ENCODE measurements at places on chromosomes 6 and 20. TPM values are rescaled to one million over a fixed set of nuclear protein-coding genes. Genes with fewer than 3 reads are reported as not detected.

TNFRSF6B gene
- not detected for total RNA-seq

BTNL2 gene
- total RNA-seq, result not detected

PPP1R3G gene
- total RNA-seq, result 7.7 TPM

GRCh38 chr6:42973926-42974325 is 5.1 kb downstream of the PEX6 start:
- no peak for DNase-seq

DNA sequence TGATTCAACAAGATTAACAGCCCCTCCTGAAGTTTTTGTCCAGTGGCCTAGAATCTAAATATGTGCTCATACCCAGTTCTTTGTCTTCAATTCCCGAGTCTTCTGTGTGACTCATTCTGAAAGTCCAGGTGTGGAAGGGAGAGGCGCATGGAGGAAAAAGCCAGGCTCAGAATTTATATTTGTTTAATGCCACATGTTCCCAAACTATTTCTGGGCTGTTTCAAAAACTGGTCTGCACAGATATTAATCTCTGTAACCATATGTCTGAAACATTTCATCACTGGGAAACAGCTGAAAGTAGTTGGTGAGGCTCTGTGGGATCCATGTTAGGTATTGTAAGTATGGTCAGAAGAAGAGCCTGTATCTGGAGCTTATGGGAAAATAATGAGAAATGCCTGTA is 266.0 kb downstream of the PAX1 start:
- DNase-seq, result no peak

- no peak for DNase-seq
These were observed 24.1 kb upstream of the NFATC2 start for GRCh38 chr20:51566594-51566993.

DNA sequence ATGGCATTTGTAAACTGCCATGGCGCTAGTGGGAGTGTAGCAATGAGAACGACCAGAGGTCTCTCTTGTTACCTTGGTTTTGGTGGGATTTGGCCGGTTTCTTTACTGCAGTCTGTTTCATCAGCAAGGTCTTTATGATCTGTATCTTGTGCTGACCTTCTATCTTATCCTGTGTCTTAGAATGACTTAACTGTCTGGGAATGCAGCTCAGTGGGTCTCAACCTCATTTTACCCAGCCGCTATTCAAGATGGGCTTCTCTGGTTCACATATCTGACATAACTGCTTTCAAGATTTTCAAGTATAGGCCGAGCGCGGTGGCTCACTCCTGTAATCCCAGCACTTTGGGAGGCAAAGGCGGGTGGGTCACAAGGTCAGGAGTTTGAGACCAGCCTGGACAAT is 1.9 kb upstream of the SFT2D1 start:
- no peak for DNase-seq

DNA sequence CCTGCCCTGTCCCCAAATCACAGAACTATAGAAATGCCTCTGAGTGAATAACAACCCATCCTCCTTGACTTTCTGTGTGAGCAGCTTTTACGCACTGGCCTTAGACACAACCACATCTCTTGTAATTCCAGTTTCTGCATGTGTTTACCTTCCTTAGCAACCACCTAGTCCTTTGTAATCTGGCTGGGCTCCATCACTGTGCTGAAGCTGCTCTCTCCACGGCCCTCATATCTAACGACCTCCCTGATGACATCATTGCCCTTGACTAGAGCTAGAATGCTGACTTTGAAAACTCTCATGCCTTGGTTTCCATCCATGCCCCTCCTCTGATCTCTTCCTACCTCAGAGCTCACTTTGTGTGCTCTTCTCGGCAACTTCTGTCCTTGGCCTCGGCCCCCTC is 30.5 kb upstream of the GLP1R start:
- DNase-seq, result no peak

DNA sequence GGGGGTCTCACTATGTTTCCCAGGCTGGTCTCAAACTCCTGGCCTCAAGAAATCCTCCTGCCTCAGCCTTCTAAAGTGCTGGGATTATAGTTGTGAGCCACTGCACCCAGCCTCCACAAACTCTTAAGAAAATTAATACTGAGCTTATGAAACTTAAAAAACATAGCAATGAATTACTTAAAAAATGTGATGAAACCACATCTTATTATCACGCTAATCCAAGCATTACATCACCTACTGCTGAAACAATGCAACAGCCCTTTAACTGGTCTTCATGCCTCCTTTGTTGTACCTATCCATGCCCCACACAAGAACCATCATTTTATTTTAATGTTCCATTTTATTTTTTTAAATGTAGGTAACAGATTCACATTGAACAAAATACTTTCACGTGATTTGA is 24.9 kb downstream of the SESN1 start:
- DNase-seq, result no peak

DNA sequence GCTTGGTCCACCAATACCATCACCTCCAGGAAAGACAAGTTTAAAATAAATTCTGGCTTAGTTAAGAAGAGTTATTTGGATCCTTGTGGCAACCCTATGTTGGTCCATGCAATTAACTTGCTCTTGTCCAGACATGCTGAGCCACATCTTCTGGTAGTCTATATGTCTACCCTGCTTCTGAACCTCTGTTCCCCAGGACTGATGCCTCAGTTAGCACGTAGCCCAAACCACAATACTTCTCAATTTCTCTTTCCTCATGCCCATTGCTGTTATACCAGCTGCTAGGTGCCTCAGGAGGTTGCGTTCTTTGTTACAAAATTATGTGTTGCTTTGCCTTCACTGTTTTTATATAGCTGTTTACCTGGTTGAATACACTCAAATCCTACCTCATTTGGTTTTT is 116.4 kb upstream of the KCNQ5 start:
- DNase-seq, result no peak

DNA sequence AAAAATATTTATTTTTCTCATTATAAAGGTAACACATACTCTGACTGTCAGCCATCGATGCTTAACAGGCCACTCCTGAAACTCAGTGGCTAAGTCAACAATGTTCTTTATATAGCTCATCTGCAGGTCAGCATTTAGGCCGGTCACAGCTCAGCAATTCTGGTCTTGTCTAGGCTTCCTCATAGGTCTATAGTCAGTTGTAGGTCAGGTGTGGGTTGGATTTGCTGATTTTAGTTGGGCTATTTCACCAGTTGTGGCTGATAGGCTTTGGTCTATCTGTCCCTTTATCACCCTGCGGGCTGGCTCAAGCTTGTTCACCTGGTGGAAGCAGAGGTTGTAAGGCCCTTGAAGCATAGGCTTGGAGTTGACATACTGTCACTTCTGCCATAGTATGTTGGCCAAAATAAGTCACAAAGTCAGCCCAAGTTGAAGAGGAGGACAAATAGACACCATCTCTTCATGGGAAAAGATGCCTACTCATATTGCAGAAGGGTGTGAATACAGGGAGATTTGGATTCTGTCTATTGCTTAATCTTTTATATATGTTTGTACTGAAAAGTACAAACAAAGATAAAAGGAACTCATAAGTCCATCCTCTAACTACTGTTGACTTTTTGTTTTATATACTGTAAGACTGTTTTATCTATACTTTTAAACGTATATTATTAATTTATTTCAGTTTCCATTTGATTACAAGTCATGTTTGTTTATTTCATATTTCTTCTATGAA is 75.0 kb downstream of the BCKDHB start:
- no peak for DNase-seq

- no peak for DNase-seq
These were observed 286.9 kb upstream of the QKI start for GRCh38 chr6:163127587-163127986.

DNA sequence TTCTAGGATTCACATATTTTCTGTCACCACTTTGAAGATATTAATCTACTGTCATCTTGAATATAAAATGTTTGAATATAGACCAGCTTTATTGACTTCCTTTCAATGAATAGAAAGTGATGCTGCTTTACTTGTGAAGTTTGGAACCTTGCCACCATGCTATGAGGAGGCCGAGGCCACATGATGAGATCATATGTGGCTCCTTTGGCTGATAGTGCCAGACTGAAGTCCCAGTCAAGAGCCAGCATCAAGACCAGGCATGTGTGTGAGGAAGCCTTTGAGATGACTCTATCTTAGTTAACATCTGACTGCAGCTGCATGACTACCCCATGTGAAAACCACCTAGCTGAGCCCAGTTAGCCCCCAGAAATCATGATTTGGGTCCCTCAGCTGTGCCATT is 169.5 kb downstream of the OTOR start:
- DNase-seq, result no peak

DNA sequence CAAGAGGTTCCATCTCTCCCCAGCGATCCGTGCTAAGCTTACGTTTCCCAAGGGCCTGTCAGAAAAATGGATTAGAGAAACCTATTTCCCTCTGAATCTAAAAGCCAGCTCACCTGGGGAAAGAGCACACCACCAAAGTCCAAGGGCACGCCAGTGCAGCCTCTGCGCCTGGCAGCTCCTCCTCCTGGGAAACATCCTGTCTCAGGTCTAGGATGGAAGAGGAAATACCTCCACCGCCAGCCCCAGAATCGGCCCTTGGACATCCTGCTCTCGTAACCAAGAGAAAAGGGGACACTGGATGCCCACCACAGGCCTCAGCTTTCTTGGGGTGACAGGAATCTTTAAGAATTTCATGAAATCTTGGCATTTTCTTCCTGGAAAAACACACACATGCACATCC is 18.7 kb downstream of the RAMACL start:
- no peak for DNase-seq

GRCh38 chr6:139402876-139403386 is 28.5 kb upstream of the CITED2 start:
- DNase-seq, result no peak

DNA sequence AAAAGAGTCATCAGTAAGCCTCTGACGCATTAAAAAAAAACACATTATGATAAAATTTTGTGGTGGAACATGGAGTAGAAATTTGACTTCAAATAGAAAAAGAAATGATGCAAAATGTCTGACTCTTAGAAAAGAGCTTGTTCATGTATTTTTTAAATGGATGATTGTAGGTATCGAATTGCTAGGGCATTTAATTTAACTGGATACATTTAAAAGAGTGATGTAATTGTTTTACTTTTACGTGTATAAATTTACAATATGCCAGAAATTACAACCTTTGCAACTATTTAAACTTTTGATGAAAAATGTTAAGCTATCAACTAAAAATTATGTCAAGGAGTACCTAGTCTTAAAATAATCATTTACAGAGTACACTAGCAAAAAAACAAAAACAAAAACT is 4.5 kb upstream of the SDC4 start:
- DNase-seq, result no peak

- no peak for DNase-seq
These were observed 13.0 kb downstream of the ZHX3 start for GRCh38 chr20:41304424-41305079.

DNA sequence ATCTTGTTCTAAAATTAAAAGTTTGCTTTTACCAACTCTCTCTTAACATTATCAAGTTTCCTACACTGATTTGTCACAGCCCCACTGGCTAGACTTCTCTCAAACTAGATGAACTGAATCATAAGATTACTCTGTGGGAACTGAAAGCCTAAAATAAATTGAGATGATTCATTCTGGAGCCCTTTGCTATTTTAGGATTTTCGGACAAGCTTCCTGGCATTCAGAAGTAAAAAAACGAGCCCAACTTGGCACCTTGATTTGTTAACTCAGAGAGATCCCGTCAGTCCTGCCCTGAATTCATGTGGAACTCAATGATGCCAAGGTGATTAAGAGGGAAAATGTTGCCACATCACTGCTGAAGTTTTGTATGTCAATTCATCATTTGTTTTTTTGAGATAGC is 122.0 kb upstream of the NRSN1 start:
- no peak for DNase-seq

Data from cardiac septum (tissue), 1 donor.